IMR-90 (cell line): ENCODE measurements at places on chromosomes 3 and 15. TPM values are rescaled to one million over a fixed set of nuclear protein-coding genes. Genes with fewer than 3 reads are reported as not detected.
A peak's percentile ranks its signal among the peaks of the same experiment; 100 is the strongest.

DNA sequence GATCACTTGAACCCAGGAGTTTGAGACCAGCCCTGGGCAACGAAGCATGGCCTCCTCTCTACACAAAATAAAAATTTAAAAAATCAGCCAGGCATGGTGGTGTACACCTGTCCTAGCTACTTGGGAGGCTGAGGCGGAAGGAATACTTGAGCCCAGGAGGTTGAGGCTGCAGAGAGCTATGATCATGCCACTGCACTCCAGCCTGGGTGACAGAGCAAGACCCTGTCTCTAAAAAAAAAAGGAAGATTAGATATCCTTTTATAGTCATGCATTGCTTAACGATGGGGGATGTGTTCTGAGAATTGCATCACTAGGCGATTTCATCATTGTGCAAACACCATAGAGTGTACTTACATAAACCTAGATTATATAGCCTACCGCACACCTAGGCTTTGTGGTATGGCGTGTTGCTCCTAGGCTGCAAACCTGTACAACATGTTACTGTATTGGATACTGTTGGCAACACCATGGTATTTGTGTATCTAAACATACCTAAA is 12.6 kb downstream of the ALAS1 start:
- DNase-seq: peak; percentile 55

GRCh38 chr3:174270841-174271240 is 588.3 kb upstream of the NAALADL2 start:
- peak; percentile 87 for DNase-seq

Gene DLL4
- total RNA-seq: 1.7 and 1.8 TPM in 2 replicates

- no peak for DNase-seq
Observed at GRCh38 chr15:100841426-100841825, 38.2 kb upstream of the ALDH1A3 start.

DNA sequence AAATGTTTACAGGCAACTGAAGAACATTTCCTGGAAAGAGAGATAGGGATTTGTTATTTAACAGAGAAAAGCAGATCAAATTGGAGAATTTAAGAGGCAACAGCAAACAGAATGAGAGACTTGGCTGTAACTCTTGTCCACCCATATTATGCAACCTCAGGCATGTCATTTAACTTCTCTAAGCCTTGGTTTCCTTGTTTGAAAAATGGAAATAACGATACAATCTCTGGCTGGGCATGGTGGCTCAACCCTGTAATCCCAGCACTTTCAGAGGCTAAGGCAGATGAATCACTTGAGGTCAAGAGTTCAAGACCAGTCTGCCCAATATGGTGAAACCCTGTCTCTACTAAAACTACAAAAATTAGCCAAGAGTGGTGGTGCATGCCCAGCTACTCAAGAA is 23.7 kb downstream of the ARRDC4 start:
- no peak for DNase-seq

- no peak for DNase-seq
Observed at GRCh38 chr3:98532709-98533571, 1.2 kb downstream of the GPR15 start.

DNA sequence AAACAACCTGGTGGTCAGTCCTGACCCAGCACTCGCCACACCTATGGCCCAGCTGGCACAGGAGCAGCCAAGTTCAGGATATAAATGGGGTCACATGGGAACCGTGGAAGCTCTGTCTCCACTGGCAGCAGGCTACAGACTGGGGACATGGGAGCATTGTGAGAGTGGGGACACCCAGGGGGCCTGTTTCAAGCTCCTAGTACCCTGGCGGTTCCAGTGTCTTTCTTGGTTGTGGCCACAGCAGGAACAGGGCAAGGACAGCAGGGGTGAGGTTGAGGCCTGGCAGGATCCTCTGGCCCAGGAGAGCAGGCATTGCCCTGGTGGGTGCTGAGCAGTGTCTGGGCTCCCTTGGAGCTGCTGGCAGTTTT is 1.9 kb downstream of the CSK start:
- no peak for DNase-seq

Gene LINGO1
- total RNA-seq: not detected in 2 replicates

Gene LRRC34
- 0.90 and 1.1 TPM in 2 replicates for total RNA-seq

GRCh38 chr3:97970956-97971620 is 1.1 kb downstream of the RIOX2 start:
- DNase-seq: no peak

DNA sequence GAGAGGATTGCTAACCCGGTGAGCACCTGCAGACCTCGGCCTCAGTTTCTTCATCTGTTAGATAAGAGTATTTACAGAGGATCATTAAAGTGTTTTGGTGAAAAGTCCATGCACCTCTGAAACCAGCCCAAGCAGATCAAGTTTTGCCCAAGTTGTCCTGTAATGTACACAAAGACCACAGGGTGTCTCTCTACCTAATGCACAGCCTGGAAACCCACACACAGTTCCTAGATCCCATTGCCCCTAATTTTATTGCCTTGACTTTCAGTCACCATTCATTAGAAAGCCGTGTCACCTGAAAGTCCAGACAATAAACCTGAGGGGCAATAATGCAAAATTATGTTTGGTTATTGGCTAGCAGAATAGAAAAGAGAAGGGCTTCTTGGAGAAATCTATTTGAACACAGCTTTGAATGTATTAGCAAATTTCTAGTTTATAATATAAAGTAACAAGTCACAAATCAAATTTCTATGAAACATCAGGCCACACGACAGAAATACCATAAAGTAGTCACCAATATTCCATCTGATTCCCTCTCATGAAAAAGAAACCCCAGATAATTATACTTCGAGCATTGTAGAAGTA is 161.3 kb upstream of the SLC2A2 start:
- DNase-seq: peak; percentile 48

GRCh38 chr15:95948411-95948810 is 382.1 kb upstream of the NR2F2 start:
- no peak for DNase-seq

DNA sequence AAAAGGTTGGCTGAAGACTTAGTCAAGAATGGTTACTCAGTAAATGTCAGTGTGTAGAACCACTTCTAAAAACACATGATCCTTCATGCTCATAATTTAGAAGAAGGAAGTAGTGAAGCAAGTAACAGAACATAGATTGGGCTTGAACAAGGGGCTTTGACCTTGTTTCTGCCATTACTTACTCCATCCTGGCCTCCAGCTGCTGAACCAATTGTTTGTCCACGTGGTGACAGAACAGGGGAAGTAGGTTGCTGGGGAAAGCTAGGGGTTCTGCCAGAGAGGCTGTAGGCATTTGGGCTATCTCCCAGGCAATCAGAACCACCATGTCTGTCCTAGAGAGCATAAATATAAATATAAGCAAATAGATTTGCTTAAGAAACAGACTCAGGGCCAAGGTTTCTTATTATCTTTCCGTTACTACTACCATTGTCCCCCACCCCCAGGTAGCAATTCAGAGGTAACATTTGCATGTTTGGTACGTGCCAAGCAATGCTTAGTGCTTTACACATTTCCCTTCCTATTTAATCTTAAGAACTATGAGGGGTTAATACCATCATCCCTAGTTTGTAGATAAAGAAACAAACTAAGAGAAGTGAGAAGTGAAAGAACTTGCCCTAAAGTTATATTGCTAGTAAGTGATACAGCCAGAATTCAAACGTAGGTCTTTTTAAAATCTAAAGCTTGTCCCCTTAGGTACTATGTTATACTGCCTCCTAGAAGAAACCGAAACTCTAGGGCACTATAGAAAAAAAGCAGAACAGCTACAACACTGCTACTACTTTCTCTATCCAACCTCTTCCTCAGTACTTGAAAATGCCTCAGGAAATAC is 3.0 kb upstream of the SPG11 start:
- no peak for DNase-seq

Gene CPN2
- total RNA-seq: not detected in 2 replicates

Gene ZIC1
- total RNA-seq: not detected in 2 replicates

Gene DPPA4
- not detected in 2 replicates for total RNA-seq

Gene GP9
- total RNA-seq: not detected in 2 replicates

Gene SAMD7
- total RNA-seq: not detected in 2 replicates

DNA sequence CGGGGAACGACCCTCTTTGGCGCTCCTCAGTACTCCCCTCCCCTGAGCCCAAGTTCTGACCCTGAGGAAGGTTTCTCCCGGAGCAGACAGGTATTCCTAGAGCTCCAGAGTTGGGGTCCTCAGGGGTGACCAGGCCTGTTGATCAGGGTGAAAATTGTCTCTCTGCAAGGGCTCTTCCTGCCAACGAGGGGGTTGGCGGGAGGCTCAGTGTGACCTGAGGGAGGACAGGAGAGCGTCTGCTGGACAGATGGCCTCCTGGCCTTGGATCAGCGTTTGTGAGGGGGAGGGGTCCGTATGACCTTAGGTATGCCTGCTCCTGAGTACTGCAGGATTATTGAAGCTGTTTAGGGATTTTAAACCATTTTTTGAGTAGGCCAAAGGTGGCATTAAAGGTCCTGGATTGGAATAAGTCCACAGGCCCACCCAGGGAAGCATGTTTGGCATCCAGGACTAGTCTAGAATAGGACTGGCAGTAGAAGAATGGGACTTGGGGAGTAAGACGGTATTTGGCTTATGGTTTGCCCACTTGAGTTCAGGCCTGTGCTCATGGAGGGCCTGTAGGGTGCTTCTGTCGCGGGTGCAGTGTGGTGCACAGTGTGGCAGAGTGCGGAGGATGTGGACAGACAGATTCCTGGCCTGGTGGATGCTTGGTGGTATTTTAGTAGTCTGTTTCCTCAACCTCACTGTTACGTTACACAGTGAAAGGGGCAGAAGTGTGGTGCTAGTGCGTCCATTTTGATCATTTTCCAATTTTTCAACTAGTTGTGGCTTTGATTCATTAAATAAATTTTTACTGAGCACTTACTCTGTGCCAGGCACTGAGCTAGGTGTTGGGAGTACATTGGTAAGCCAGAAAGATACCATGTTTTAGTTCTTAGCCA is 959 bp downstream of the ZNF592 start:
- DNase-seq: no peak

Gene IL5RA
- total RNA-seq: not detected in 2 replicates

Gene SAXO2
- total RNA-seq: 0.28 TPM in 1 of 2 replicates, not detected in the other

Gene LIPH
- total RNA-seq: 0.28 and 0.36 TPM in 2 replicates

Gene STRIT1
- total RNA-seq: not detected in 2 replicates

DNA sequence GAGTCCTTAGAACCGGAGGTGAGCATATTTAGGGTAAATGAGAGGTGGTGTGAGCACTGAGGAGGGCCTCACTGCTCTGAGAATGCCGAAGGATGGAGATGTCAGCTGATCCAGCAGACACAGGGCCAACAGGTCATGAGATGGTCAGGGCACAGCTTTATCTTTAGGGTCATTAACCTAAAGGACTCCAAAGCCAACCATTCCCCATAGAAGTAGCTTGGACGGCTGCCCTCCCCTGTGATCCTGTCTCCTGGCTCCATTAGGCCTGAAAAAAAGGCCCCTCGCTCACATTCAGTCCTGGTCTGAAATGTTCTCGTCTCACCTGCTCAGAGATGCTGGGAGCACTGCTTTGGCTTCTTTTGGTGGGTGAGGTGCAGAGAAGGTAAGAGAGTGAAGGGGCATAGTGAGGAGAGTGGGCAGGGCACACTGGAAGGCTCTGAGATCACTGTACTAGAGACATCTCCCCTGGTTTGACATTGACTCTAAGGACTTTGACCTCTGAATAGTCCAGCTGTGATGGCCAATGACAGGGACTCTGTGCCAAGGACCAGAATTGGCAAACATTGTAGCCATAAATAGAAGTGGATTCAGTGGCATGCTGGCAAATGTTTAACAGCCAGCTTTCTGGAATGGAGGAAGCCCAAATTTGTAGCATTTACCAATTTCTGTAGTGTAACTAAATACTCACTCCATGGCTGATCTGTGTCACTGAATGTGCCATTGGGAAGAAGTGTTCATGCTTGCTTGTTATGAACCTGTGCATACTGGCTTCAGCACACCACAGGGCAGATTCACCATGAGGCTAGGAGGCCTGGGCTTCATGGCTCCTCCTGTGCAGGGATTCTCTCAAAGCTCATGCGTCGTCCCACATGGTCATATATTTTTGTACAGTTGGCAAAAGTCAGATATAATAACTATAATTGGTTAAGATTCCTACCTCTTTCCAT is 76.2 kb upstream of the MRPS22 start:
- no peak for DNase-seq

Gene RARB
- total RNA-seq: 1.4 TPM in 2 replicates

Gene RCN2
- 12.0 and 26.1 TPM in 2 replicates for total RNA-seq

DNA sequence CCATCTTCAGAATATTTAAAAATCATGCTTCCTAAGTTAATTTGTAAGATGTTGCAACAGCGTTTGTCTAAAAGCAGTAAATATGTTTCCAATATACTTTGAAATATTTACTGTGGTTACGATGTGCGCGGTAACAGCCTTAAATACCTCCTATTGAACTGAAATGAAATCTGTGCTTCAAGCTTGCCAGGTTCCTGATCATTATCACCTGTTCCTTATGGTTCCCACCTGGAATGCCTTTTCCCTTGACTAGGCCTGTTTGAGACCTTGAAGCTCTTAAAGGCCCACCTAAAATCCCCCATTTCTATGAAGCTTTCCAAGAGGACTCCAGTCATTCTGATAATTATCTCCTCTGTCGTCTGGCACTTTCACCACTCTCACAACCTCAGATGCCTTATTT is 146.7 kb downstream of the NAALADL2 start:
- no peak for DNase-seq

Gene ARGFX
- not detected in 2 replicates for total RNA-seq

DNA sequence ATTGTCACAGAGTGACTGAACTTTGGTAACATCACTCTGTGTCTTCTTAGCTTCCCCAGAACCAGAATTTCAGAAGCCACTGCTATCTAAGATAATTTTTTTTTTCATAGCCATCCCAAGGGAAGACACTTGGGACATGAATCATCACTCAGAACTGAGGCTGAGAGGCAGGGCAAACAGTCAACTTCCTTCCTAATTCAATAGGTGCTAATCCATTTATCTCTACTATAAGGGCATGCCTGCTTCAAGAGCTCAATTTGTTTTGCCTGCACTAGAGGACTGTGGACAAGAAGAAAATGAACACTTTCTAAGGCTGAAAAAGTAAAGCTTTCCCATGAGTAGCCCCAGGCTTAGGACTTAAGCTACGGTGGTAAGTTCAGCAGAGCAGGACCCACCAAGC is 56.7 kb upstream of the MYRIP start:
- no peak for DNase-seq

- DNase-seq: peak; percentile 17
Observed at GRCh38 chr3:132486099-132486498, 68.8 kb downstream of the DNAJC13 start.

Gene GATM
- total RNA-seq: 0.18 and 0.28 TPM in 2 replicates

Gene TUSC7
- not detected in 2 replicates for total RNA-seq

DNA sequence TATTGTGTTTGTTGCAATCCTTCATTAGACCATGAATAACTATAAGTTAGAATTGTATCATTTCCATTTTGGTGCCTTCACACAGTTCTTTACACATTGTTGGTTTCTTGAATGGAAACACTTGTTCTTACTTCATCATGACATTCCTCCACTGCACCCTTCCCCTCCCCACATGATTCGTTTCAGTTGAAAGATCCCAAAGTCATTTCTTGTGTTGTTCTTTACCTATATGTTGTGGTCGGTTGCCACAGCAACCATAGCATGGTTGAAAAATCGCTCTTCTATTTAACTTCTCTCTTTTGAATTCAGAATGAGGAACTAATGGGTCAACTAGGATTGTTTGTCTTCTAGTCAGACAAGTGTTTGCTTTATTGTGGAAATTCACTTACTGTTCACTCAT is 103.3 kb downstream of the IL1RAP start:
- no peak for DNase-seq

Gene TEX55
- total RNA-seq: not detected in 2 replicates
